ENCODE measurements at places on chromosomes 11 and 22.

DNA sequence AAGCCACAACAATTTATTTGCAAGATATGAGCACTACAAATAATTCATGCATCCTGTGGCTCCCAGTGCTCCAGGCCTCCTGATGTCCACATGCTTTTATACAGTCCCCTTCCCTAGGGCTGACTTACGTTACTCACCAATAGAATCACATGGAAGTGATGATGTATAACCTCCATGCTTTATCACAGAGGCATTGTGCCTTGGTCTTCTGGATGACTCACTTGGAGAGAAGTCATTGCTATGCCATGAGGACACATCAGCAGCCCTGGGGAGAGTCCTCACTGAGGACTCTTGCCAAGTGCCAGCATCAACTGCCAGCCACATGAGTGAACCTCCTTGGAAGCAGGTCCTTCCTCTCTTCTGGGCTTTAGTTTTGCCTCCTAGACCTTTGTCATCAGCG is 22.0 kb upstream of the IGSF9B start:
- DNase-seq, result peak; percentile 19

- DNase-seq, result no peak
Measured at GRCh38 chr22:47453049-47453448, 690.6 kb downstream of the TBC1D22A start.

DNA sequence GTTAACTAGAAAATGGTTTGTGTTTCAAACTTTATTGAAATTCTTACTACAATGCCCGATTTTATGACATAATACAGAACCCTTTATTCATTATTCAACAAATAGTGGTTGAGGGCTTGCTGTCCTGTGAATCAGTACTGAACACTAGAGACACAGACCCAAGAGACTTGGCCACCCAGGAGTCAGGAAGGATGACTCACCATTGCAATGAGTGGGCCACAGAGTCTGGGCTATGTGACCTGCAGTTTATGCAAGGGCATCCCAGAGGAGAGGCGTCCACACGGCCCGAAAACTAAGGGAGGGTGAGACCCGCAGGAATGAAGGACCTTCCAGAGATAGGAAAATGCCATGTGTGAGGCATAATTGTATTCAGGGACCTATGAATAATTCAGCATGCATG is 143.8 kb upstream of the DDI1 start:
- no peak for DNase-seq

GRCh38 chr11:62909107-62909894 is 11.9 kb downstream of the CHRM1 start:
- no peak for DNase-seq

- DNase-seq, result no peak
Measured at GRCh38 chr11:70509476-70509875, 111.1 kb downstream of the CTTN start.

- DNase-seq, result no peak
Measured at GRCh38 chr22:22244316-22245250, at the start of gene VPREB1. Gene VPREB1 (plus strand): TSS chr22:22244786. CDS start chr22:22244814, 28 bp downstream.

GRCh38 chr11:13920756-13921155 is 41.8 kb upstream of the SPON1 start:
- no peak for DNase-seq

DNA sequence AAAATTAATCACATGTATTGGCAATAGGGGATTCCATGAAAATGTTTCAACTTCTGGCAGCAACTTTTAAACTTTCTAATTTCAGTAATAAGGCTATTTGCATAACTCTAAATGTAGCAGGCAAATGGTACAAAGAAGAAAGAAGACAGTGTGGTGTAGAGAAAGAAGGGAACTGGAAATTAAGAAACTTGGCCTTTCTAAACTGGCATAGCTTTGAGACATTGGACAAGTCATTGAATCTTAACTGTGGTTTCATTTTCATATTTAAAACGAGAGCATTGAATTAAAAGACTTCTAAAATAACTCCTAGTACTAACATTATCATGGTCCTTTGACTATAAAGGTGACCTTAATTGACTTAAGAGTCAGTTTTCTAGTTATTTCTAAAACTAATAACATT is 125.0 kb downstream of the UVRAG start:
- DNase-seq, result no peak

DNA sequence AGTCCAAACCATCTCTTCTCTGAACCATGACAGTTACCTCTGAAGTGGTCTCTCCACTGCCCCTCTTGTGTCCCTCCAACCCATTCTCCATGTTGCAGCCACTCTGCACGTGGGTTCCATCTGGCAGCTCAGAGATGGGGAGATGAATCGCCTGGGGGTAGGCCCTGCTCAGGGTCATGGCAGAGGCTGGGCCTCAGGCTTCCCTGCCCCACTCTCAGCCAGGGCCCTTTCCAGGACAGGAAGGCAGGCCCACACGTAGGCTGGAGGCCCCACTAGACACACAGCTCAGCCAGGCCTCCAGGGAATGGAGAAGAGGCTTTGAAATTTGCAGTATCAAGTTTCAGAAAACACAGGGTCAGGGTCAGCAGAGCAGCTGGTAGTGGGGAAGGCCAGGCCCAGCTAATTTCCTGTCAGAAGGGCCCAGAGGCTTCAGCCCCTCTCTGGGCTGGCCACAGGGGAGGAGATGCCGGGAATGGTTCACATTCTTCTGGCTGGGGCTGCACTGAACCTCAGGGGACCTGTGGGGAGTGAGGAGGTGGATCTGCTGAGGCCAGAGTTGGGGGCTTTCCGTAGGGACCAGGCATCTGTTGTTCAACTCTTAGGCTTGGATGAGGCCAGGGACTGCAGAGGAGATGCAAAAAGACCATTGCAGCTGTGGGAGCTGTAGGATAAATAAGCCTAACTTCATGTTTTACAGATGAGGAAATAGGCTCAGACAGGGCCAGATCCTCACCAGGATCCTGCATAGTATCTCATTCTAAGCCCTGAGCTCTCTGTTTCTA is 101.6 kb downstream of the SWAP70 start:
- DNase-seq, result peak; percentile 89

DNA sequence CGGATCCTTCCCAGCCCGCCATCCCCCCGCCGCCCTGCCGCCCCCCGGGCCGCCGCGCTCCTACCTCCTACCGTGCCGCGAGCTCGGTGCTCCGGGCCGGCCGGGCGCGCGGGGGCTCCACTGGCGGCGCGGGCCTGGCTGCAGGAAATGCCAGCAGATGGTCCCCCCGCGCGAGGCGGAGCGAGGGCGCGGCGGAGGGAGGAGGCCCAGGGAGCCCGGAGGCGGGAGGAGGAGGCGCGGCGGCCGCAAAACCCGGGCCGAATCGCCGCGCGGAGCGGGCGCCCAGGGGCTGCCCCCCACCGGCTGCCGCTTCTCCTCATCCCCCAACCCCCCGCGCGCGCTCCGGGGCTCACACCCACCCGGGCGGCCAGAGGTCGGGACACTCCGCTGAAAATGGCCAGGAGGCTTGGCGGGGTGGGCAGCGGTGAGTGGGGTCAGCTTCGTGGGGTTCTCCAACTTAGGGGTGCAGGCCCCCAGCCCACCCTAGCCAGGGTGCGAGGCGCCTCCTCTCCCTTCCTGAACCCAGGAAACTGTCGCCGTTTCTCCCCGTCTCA is at the start of gene OSBPL5:
Gene OSBPL5, minus strand, starts transcription at position 159 of the 554 bp plus-strand sequence. CDS start 36,162 bp downstream, outside the sequence.
- no peak for DNase-seq

DNA sequence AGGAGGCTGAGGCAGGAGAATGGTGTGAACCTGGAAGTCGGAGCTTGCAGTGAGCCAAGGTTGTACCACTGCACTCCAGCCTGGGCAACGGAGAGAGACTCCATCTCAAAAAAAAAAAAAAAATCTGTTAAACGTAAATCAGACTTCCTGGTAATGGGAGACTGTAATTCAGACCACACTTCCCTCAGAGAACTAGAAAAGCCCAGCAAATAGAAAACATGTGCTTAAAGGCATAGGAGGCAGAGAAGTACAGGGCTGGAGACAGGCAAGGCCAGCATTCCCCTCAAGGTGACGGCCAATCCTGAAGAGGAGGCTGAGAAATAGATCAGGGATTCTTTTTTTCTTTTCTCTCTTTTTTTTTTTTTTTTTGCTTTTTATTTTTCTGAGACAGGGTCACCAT is 8.2 kb downstream of the GGT5 start:
- no peak for DNase-seq

GRCh38 chr22:43625242-43625641 is 186.9 kb downstream of the EFCAB6 start:
- no peak for DNase-seq

DNA sequence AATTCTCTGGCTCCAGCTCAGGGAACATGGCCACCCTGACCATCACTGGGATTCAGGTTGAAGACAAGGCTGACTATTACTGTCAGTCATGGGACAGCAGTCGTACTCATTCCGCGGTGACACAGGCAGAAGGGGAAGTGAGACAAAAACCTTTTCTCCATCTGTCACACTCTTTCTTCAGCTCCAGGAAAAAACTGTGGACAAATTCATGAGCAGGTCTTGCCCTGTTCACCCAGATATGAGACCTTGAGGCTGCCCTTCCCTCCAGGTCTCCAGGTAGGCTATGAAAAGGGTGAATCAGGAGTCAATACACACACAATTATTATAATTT is 39.4 kb upstream of the GGTLC2 start:
- DNase-seq, result no peak

DNA sequence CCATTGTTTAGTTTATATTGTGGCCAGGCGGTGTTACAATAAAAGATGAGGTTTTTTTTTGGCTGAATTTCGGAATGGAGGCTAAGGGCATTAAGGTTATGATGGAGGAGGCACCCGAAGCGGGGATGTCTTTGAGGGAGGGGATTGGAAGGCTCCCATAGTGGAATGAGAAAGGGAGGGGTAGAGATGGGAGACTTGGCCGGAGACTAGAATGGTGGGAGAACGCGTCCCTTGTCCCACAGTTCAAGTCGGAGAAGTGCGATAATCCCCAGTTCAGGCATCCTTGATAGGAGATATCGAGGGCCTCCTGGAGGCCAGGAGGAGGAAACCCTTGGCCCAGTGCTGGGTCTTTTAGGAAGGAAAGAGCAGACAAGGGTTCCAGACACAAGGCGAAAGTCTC is 21.6 kb downstream of the ZNF195 start:
- DNase-seq, result no peak

DNA sequence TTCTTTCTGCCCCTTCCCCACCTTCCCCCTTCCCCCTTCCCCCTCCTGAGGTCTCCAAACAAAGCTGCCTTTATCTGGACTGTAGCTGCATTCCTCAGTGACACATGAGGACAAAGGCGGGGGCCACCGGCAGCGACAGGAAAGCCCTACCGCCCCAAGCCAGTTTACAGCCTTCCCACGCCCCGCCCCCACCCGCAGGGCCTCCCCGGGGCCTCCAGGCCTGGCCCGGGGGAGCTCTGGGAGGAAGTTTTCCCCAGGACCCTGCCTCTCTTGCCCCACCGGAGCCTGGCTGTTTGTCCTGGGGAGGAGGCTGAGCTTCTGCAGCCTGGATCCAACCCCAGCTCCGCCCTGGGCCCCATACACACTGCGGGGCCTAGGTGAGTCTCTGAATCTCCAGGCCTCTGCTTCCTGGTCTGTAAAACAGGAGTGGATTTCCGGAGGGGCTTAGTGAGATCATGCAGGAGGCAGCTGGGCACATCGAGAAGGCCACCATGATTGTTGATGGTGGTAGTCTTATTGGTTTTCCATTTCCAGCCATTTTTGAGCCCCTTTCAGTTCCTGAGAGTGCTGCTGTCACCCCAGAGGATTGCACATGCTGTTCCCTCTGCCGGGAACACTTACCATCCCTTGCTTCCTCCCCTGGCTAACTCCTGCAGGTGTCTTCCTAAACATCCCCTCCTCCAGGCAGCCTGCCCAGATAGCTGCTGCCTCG is 130.7 kb downstream of the MN1 start:
- DNase-seq, result no peak

DNA sequence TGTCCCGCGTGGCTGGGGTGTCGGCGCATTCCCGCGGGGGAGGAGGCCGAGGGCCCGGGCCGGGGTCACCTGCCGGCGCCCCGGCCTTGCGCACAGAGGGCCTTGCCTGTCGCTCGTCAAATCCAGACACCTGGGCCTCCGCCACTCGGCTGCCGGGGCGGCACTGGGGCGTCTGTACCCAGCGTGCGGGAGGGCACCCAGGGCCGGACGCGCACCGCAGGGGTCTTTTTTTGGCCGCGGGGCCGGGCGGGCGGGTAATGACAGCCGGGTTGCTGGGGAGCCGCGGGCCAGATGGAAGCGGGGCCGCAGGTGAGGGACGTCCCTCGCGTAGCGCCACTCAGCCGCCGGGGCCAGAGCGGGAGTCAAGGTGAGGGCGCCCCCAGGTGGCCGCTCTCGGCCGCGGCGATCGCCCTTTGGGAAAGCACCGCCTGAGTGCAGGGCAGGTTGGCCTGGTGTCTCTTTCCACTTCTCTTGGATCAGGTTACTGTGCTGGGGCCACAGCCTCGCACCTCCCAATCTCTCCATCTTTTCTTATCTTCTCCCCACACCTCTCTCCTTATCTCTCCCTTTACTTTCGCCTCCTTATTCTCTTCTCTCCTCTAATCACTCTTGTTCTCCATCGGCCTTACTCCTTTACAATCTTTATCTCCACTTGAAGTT is 3.5 kb downstream of the PHLDB1 start:
- no peak for DNase-seq

GRCh38 chr11:46513934-46514342 is 79.9 kb downstream of the AMBRA1 start:
- DNase-seq, result no peak

- DNase-seq, result peak; percentile 35
Measured at GRCh38 chr22:40238425-40239344, 61.0 kb downstream of the TNRC6B start.

DNA sequence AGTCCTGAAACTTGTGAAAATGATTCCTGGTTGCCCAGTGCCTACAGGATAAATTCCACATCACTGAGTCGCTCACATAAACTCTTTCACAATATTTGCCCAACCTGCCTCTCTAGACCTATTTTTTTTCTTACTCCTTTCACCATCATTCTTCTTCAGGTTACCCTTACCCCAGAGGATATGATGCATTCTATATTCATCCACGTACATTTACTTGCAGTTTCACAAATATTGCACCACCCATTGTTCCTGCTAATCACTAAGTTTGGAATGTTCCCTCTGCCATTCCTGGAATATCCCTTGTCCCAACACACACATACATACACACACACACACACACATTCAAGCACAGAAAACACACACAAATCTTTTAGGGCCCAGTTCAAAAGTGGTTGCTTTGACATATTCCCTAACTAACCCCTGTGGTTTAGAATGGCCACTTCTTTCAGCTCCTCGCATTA is 379.5 kb downstream of the ETS1 start:
- peak; percentile 79 for DNase-seq

DNA sequence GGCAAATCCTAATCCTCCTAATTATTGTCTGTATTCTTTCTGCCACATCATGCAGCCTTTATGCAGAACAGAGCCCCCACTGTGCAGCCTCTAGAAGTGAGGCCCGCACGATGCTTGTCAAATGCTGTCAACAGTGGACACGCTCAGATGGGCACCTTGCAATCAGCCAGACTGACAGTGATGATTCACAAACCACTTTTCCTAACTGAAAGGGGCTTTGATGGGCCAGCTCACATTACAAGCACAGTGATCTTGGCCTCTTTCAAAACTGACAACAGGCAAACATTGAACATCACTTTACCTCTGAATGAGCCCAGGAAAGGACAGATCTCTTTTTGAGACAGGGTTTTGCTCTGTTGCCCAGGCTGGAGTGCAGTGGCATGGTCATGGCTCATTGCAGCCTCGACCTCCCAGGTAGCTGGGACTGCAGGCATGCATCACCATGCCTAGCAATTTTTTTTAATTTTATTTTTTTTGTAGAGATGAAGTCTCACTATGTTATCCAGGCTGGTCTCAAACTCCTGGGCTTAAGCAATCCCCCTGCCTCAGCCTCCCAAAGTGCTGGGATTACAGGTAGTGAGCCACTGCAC is 18.0 kb upstream of the E2F8 start:
- DNase-seq, result no peak

Measured in GM04503 (cell line).